AG08396 (cell line): ENCODE measurements at places on chromosomes 1 and 21.

- DNase-seq = no peak
Measured at GRCh38 chr1:47870946-47871676, 126.1 kb downstream of the TRABD2B start.

GRCh38 chr1:13732971-13733667 lies 33.1 kb downstream of the PRDM2 start:
- DNase-seq = no peak

DNA sequence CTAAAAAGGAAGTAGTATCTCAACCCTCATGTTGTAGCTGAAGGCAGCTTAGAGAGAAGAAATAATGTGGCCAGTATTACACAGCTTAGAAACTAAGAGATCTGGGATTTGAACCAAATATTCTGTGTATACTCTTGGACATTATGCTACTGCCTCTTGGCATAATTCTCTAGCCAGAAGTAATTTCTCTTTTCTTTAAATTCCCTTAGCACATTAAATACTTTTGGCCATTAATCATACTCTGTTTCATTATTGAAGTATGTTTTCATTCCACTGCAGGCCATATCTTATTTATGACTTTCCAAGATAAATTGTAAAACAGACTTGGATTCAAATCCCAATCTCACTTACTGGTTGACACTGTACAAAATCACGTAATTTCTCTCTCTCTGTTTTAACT lies 181.3 kb upstream of the SPAG17 start:
- DNase-seq = no peak

- no peak for DNase-seq
Measured at GRCh38 chr1:38308780-38309179, 262.2 kb upstream of the POU3F1 start.

GRCh38 chr1:38026592-38027200 lies 14.2 kb downstream of the UTP11 start:
- peak; percentile 71 for DNase-seq

GRCh38 chr1:178541829-178542553 lies 29.1 kb downstream of the TEX35 start:
- peak; percentile 55 for DNase-seq

GRCh38 chr1:54301497-54301896 lies 101.5 kb downstream of the MRPL37 start:
- no peak for DNase-seq

DNA sequence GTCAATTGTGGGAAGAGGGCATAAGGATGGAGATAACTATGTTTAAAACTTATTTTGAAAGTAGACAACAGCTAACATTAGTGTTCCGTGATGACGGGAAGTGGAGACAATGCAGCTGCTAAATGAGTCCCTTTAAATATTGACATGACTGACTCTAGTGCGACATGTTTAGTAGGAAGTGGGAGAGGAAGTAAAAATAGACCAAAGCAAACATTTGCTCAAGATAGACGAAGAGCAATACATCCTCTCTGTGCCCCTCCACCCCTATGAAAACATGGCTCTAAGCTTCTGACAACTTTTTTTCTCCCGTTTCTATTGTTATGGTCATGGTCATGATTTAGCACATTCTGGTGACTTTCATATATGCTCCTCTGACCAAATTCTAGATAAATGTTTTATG lies 60.0 kb upstream of the HMCN1 start:
- DNase-seq = no peak

DNA sequence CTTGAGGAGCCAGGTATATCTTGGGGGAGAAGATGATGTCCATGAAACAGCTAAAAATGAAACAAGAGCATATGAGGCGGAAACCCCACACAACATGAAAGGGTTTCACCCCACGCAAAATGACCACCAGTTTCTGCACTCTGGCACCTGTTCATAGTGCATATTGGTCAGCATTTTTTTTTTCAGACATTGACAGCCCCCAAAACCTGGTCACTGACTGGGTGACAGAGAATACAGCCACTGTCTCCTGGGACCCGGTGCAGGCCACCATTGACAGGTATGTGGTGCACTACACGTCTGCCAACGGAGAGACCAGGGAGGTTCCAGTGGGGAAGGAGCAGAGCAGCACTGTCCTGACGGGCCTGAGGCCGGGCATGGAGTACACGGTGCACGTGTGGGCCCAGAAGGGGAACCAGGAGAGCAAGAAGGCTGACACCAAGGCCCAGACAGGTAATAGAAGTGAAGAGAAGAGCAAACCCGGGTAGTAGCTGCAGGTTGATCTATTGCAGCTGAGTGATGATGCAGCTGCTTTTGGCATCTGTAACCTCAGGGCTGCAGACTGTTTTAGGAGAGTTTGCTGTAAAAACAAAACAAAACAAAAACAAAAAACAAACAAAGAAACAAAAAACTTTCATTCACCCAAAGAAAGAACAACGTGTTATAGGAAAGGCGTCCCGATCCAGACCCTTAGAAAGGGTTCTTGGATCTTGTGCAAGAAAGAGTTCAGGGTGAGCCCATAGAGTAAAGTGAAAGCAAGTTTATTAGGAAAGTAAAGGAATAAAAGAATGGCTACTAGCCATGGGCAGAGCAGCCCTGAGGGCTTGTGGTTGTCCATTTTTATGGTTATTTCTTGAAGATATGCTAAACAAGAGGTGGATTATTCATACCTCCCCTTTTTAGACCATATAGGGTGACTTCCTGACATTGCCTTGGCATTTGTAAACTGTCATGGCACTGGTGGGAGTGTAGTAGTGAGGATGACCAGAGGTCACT lies 51.0 kb downstream of the TNN start:
- no peak for DNase-seq

GRCh38 chr1:200506471-200506870 lies 96.6 kb upstream of the ZNF281 start:
- DNase-seq = no peak

DNA sequence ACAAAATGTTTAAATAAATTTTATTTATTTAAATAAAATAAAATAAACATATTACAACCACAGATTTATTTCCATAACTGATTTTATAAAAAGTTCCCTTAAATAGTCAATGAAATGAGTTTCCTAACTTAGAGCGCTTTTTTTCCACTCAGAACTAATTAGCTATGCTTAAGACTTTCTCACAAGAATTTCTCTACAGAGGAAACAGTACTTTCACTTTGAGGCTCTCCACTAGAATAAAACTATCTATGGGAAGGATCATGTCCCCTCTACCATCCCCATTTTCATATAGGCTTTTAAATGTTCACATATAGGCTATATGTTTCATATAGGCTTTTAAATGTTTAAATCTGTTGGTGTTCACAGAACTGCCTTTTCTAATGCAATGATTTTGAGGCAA lies 40.0 kb upstream of the DPH5 start:
- no peak for DNase-seq

DNA sequence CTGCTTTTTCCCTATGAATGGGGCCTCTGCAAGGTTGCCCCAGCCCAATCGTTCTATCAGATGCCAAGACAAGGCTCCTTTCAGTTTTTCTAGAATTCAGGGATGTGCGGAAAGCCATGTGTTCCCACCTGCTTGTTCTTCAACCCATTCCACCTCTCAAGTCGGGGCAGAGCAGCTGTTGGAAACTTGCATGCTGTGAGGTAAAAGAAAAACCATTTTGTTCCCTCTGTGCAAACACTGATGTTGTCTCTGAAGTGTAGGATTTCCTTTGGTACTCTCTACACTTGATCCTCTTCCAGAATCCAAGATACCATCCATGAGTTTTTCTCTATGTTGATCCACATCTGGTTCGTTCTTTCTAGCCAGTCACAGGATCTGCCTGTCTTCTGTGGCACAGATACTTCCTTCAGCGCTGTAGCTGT lies 7.3 kb downstream of the IER5 start:
- DNase-seq = no peak

DNA sequence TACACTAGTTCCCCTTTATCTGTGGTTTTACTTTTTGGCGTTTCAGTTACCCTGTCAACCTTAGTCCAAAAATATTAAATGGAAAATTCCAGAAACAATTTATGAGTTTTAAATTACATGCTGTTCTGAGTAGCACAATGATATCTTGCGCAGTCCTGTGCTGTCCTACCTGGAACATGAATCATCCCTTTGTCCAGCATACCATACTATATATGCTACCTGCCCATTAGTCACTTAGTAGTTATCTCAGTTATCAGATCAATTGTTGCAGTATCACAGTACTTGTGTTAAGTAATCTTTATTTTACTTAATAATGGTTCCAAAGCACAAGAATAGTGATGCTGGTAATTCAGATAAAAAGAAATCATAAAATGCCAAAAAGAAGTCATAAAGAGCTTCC lies 52.7 kb downstream of the AGBL4 start:
- no peak for DNase-seq

DNA sequence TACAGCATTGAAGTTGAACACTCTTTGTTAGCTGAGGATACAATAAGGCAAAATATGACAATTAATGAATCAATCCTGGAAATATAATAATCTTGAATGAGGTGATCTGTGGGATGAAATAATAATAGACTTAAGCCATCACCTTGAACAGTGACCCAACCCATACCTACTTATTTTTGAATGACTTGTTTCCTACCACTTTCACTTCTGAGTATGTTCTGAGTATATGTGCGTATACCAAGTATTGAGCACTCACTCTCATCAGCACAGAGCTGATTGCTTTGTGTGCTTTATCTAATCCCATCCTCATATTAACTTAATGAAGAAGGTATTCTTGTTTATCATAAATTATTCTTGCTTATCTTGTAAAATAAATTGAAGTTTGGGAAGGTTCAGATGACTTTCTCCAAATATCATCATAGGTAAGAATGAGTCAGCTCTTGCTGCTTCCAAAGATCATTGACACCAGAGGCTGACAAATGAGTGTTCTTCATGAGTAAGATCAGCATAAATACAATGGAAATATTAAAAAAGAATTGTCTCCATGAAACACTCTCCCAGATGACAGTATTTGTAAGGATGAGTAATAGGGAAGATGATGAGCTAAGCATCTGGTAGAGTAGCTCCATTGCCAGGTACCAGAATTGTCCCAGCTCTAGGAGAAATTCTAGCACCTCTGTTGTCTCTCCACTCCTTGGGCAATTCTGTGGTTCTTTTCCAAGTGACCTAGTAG lies 198.1 kb upstream of the KIAA0040 start:
- DNase-seq = no peak

DNA sequence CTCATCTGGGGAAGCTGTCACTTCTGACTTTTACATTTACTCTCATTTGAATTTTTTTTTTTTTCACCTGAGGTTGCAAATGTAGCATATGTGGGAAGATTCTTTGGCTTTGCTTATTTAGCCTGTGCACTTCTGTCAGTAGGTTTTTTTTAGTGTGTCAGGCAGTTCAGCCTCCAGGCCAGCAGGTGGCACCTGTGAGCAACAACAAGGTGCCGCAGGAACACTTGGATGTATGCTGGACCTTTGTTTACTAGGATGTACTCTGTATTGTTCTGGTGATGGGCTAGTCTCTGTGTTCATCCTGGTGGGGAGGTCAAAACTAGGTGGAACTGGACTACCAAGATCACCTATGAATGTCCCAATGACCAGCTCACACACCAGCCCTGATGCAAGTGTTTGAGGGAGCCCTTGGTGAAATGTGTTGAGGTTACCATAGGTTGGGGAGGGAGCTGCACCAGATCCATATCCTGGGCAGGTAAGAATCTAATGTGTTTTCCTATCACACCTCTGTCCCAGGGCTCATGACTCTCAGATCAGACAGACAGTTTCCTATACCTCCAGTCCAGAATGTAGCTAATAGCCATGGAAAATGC lies 618.2 kb downstream of the BRINP3 start:
- DNase-seq = no peak

DNA sequence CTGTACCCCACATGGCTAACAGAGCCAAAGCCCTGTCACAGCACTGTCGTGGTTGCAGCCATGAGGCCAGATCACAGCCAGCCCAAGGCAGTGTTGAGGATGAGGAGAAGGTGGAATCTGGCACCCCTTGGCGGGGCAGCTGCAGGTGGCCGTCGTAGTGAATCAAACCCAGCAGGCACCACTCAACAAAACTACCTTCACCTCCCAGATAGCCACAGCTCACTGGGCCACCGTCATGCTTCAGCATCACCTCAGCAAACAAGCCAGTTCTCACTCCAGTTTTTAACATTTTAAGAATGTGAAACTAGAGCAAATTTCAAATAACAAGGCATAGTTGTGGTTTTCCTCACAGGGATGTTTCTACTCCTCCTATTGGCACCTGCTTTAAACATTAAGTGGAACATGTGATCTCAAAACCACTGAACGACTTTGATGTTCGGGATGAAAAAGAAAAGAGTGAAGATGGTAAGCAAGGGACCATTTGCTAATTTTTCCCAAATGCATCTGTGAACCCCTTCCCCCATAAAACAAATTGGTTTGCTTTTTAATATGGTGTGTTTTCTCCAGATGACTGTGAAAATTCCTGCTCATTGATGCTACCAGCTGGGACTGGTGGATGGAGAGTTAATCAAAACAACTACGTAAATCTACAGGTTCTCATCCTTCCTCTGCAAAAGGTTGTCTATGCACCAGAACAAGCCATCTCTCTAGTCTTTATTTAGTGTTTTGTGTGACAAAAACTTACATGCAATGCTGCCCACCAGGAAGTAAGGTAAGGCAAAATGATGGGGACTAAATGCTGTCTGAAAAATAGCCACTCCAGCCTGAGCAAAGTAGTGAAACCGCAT lies 45.5 kb downstream of the TOR1AIP2 start:
- no peak for DNase-seq

- no peak for DNase-seq
Measured at GRCh38 chr21:28932717-28933116, 60.0 kb downstream of the LTN1 start.

DNA sequence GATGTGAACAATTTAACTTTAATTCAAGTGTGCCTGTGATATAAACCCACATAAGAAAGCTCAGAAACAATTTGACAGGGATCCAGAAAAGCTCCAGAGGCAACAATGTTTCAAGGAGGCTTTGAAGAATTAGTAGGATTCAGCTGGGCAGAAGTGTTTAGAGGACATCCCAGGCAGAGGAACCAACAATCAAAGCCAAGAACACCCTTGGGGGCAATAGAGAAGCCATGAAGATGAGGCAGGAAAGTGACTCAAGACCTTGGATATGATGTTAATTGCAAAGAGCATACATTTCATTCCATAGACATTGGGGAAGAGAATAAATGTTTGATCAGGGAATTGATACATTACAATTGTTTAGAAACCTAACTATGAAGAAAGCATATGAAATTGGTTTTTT lies 280.3 kb downstream of the LTN1 start:
- no peak for DNase-seq

DNA sequence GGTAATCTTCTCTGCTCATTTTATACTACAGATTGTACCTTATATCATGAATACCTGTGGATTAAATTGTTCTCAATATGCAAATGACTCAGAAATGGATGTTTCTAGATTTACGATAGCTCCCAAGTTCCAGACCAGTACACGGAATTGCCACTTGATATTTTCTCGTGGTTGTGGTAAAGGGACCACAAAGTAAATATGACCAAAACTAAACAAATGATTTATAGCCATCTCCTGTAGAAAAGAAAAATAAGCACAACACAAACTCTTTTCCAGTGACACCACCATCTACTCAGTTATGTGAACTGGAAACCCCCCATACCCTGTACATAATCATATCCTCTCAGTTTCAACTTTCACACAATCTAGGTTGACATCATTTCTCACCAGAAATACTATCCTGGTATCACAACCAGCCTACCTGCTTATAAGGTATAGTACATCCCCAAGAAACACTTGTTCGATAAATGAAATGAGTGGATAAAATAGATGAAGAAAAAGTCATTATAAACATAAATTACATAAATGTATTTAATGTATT lies 172.3 kb downstream of the ADGRL4 start:
- DNase-seq = no peak
